ENCODE measurements at places on chromosomes 7 and 10. TPM values are rescaled to one million over a fixed set of nuclear protein-coding genes. Genes with fewer than 3 reads are reported as not detected.

DNA sequence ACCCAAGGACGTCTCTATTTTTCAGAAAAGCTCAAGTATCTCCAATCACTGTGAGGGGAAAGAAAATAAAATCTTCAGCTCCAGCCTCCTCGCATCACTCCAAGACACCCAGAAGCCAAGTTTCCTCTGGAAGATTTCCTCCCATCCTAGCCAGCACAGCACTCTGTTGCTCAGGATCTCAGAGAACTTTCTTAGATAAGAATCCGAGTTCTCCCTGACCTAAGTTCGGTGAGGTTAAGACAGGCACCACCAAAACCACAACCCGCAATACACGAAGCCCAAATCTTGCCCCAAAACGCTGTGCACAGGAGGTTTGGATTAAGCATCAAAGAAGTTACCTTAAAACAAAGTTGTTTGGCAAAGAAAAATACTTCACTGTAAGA lies 4.2 kb downstream of the FAM53B start:
- no peak for DNase-seq

DNA sequence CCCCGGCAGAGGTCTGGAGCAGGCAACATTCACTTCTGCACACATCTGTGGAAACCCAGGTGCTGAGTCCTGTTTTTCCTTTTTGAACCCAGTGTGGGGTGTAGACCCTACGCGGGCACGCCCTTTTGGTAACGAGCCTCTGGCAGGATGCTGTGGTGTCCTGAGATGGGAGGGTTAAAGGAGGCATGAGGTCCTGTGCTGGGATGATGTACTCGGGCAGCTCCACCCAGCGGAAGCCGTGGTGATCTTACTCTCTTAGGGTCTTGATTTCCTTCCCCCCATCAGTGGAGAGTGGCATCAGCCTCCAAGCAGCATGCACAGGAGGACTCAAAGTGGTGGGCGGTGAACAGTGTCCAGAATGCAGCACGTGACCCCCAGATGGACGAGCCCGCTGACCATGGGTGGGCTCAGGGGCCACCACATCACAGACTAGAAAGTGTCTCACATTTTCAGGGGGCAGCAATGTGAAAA lies 148.6 kb downstream of the DNAJB6 start:
- DNase-seq: no peak

DNA sequence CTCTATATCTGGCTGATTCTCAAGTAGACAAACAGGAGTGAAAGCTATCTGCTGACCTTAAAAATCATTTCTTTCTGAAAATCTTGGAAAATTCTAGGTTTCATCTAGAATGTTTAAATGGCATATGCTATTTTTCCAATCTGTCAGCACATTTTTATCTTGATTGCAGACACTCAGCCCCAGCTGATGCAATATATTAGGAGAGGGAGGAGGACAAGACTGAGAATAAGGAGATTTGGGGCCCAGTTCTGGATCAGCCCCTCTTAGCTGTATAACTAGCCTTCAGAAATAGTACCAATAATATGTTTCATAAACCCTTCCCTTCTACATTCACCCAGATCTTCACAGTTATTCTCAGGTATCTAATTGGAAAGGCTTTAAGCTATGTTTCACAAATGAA lies 131.2 kb downstream of the HDAC9 start:
- DNase-seq: no peak

DNA sequence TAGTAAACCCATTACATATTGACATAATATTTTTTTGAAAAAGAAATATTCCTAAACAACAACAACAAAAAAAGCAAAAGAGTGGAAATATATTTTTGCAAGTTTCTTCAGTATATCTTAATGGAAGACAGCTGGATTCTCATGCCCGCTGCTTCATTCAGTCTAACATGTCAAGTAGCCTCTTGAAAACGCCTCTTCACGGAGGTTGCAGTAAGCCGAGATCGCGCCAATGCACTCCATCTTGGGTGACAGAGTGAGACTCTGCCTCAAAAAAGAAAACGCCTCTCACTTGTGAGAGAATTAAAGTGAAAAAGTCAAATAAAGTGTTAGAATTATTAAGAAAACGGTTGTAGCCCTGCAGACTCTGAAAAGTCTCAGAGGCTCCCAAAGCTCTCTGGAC lies 1.3 kb downstream of the CUTC start:
- DNase-seq: no peak

DNA sequence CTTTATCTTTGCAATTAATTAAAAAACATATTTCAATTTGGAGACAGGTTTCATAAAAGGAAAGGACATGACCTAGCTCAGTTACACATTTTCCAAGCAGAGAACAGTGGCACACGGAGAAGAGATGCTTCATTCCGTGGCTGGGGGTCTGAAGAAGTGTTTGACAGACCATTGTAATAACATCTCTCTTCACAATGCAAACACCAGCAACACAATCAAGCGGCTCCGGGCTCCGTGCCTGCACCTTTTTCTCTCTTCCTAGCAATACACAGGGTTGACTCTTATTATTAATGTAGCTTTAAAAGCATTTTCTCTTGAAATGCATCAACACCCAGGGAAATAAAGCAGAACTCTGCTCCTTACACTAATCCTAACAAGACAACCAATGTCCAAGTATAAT lies 261.0 kb upstream of the AOAH start:
- no peak for DNase-seq

FGFBP3 gene
- 1.5 TPM for total RNA-seq

DNA sequence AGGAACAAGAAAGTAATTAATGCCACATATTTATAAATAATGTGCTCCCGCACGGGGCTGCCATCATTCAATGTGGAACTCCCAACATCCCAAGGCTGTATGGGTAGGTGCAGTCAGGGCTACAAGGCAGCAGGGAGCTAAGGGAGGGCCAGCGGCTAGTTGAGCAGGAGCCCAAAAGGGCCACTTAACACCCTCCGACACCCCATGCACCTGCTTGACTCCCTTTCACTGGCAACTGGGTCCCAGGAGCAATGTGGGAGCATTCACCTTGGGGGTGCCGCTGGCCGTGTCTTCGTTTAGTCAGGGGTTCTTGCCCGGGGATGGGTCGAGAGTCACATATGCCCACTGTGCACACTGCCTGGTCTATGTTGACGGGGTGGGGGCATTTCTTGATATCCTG lies 27.9 kb downstream of the SCART1 start:
- DNase-seq: no peak

CYP2W1 gene
- not detected for total RNA-seq

DNA sequence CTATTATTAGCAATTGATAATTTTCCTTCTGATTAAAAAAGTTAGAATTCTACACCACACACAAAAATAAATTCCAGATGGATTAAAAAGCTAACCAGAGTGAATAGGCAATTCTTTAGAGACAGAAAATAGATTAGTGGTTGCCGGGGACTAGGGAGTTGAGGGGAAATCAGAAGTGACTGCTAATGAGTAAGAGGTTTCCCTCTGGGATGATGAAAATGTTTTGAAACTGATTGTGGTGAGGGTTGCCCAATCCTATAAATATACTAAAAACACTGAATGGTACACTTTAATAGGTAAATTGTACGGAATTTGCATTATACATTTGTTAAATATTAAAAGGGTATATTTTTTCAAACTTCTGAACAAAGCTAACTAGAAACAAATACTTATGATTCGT lies 214.9 kb downstream of the GPAM start:
- DNase-seq: no peak

DNA sequence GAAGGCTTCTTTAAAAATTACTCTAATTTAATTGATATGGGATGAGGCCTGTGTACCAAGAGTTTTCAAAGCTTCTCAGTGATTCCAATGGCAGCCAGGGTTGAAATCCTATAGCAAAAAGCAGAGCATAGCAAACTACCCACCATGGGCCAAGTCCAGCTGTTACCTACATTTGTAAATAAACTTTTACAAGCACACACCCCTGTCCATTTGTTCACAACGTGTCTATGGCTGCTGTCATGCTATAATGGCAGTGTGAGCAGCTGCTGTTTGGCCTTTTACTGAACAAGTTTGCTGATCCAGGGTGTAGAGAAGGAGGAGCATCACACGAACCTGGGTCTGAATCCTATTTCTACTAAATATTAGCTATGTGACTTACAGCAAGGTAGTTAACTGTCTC lies 50.0 kb downstream of the NPY start:
- no peak for DNase-seq

DNA sequence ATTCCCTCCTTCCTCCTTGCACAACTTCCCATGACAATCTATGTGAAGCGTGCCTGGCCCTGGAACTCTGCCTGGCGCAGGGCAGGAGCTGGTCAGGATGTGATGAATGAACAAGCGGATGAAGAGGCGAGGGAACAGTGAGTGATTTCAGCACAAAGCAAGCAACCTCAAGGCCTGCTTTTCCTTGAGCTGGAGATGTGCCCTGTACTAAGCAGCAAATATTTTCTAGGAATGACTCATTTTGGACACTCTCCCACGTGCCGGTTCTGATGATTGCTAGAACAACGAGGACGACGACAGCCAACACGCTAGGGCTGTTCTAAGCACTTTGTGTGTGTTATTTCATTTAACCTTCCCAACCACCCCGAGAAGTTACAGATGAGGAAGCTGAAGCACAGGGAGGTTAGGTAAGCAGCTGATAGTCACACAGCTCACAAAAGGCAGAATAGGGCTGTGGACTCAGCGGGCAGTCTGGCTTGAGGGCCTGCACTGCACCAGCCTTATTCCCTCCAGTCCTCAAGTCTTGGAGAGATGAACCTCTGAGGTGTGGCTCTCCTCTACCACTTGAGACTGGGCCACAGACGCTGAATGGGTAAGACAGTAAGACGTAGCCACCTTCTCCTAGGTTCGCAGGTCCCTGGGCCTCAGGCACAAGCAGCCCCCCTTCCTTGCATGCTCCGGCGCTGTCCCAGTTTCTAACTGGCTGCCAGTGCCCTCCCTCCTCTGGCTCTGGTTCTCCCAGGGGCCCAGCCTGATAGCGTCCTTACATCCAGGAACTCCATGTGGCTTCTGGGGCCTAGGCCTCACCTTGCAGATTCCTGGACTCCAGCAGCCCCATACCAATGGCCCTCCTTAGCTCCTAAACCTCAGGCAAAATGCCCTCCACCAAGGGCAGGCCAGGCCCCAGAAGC lies 59.0 kb downstream of the YKT6 start:
- peak; percentile 28 for DNase-seq

GRCh38 chr10:72335394-72336258 lies 19.1 kb downstream of the DNAJB12 start:
- peak; percentile 76 for DNase-seq

GRCh38 chr10:128907155-128907941 lies 559.7 kb upstream of the MGMT start:
- DNase-seq: no peak

GIMAP8 gene
- 7.7 TPM for total RNA-seq

DNA sequence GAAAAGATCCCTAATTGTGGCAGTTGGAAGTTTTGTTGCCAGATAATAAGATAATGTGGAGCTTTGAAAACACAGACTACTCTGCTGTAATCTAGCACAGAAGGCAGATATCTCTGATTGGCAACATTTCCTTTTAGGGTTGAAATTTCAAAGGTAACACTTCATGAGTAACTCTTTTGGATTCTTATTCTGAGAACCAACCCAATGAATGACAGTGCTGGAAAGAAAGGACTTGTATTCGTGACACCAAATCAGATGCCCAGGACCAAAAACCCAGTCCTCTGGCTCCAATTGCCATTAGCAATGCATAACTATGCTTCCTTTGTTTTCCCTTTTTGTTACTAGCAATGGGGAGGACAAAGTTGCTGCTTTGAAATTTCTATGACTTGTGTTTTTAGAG lies 41.0 kb upstream of the ELMO1 start:
- no peak for DNase-seq

DNA sequence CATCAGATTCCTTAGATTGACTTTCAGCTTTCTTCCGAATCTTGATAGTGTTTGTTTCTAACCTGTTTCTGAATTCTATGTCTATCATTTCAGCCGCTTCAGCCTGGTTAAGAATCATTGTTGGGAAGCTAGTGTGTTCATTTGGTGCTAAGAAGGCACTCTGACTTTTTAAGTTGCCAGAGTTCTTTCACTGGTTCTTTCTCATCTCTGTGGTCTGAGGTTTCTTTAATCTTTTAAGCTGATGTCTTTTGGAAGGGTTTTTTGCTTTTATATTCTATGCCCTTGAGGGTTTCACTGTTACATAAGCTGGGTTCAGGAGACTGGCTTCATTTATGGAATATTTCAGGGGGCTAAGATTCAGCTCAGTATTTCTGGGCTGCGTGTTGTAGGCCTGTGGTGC lies 104.5 kb upstream of the PRSS58 start:
- DNase-seq: no peak

APBB1IP gene
- total RNA-seq: 66.4 TPM

UNCX gene
- total RNA-seq: not detected

- DNase-seq: no peak
Observed at GRCh38 chr7:132183781-132184380, 392.4 kb downstream of the PLXNA4 start.

DNA sequence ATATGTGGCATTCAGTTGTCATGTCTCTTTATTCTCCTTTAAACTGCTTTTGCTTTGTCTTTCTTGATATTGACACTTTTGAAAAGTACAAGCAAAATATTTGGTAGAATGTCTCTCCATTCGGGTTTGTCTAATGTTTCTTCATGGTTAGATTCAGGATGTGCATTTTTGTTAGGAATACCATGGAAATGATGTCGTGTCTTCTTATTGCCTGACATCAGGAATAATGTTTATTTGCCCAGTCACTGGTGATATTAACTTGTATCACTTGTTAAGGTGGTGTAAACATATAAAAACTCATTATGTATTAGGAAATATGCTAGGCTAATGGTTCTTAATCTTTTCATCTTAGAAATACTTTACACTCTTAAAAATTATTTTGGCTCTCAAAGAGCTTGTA lies 43.4 kb downstream of the CDK1 start:
- DNase-seq: no peak

DNA sequence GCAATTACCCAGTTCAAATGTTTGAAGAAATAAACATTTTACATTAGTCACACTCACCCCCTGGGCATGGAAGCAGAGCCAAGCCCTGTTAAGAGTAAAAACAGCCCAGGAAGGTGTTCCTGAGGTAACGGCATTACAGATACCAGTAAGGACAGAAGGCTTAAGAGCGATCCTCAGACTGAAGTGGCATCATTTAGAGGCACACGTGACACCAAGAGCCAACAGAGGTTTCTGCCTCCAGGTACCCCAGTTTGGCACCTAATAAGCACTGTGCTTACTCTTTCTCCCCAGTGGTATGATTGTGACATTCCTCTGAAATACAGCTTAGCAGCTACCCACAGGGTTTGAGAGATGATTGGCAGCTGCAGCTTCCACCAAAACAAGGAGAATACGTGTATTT lies 17.2 kb downstream of the MMS19 start:
- DNase-seq: no peak

CPA2 gene
- 0.18 TPM for total RNA-seq

CTAGE15 gene
- total RNA-seq: 1.4 TPM

MYL7 gene
- total RNA-seq: not detected
